CD4-positive, alpha-beta T cell (primary cell): ENCODE measurements at places on chromosomes 1 and 21.

DNA sequence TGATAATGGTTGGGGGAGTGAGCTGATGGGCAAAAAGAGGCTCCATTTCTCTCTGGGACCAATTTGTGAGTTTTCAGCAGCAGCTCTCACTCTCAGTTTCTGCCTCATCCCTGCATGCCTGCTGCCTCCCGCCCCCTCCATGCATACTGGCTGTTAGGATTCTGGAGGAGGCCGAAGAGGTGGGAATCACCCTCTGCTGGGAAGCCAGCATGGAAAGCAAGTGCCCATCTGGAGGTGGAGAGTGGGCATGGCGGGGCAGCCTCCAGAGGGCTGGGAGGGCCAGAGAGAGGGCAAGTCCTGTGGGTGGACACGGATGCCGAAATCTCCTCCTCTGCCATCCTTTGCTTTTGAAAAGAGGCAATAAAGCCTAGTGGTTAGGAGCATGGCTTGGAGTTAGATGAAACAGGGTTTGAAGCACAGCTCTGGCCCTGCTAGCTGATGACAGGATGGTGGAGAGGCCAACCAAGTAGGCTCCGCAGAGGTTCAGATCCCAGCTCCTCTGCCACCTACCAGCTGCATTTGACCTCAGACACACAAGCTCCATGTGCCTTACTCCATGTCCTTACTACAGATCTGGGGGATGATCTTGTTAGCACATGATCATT, 113.4 kb downstream of the GRIK3 start:
- DNase-seq, result no peak

DNA sequence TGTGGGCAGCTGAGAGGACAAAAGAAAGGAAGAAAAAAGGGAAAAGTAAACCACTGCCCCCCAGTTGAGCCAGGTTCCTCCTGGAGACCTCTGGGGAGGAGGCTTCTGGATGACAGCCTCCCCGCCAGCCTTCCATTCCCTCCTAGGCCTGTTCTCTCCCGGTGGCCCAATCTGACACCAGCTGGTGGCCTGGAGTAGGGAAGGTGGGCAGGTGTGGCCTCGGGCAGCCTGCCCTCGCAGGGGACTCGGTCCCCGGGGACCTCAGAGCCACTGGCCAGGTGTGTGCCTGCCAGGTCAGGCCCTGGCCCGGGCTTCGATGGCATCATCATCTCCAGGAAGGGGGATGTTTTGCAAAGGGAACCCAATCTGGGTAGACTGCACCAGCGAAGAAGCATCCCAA, 159.0 kb downstream of the CASZ1 start:
- DNase-seq, result no peak

DNA sequence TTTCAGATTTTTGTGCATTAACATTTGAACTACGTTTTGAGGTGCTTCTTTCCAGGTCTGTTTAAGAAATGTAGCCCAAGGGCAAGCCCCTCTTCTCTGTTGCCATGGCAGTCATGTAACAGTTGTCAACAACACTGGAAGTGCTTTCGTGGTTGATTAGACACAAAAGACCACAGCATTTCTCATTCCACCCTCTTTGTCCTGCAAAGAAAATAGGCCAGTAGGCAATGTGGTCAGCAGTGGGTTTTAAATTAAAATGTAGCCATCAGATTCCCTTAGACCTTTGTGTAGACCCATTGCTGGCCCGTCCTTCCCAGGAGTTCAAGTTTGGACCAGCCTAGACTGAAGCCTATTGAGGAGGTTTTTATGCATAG, 35.4 kb downstream of the VANGL1 start:
- no peak for DNase-seq

GRCh38 chr1:33342041-33342723, 21.3 kb upstream of the A3GALT2 start:
- no peak for DNase-seq

DNA sequence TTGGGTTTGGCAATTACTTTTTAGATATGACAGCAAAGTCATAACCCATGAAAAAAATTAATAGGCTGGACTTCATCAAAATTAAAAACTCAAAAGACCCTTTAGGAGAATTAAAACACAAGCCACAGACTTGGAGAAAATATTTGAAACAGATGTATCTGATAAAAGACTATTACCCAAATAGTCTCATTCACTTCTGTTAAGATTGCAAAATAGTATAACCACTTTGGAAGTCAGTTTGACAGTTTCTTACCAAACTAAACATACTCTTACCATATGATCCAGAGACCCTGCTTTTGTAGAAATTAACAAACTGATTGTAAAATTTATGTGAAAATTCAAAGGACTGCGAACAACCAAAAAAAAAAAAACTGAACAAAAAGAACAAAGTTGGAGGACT, 32.5 kb upstream of the SLC44A3 start:
- DNase-seq, result no peak

DNA sequence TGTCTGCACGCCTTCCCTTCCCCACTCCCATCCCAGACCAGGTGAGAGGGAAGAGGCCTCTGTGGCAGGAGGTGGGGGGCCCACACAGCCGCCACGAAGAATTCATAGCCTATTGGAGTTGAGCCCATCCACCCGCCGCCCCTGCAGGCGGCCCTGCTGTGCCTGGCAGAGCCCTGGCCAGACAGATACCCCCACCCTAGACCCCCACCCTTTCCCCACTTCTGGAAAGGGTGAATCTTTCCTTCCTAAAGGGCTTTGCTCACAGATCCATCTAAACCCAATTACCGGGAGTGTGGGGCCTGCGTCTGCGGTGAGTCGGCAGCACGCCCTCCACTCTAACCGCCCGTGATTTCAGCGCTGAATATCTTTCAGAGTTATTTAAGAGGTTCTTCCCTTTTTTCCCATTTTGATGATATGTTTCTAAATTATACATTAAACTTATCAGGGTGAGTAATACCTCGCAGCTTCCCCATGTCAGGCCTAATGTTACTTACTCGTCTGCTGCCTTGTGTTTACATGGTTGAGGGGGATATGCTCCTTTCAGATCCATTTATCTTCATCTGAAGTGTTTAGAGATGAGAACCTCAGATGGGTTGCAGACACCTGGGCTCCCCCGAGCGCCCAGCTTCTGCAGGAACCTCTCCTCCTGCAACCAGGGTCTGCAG, 183.9 kb upstream of the VAMP3 start:
- no peak for DNase-seq

- DNase-seq, result peak; percentile 8
Observed at GRCh38 chr1:66446261-66447001, 87.5 kb upstream of the SGIP1 start.

- DNase-seq, result no peak
Observed at GRCh38 chr1:242623119-242623518, 98.6 kb upstream of the PLD5 start.

- DNase-seq, result no peak
Observed at GRCh38 chr1:22228505-22228911, 85.6 kb upstream of the WNT4 start.

DNA sequence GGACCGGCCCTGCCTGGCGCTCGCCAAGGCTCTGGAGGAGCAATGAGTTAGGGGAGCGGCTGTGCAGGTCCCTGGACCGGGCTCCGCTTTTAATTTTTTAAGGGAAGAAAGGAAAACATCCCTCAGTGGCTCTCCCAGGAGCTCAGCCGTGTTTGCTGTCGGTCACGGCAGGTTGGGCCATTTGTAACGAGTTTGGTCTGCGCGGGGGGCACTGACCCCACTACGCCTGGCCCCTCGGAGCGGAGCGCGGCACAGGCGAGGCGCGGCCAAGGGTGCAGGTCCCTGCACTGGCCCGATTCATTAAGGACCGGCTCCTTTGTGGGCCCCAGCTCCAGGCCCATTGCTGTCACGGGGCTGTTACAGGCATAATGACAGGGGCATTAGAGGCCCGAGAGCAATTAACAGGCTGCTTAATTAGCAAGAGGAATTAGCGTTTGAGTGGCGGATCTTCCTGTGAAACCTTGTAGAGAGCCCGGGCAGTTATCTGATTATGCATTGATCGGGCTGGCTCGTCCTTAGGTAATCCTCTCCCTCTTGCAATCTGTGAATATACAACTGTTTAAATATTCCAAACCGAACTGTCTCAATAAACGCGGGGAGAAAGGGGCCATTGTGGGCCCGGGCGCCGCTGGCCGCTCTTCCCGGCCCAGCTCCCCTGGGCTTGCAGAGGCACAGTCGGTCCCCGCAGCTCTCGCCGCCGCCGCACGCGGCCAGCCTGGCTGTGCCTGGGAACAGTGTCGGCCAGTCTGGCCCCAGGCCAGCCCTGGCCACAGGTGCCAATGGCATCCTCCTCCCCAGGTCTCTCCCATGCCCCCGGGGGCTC, 56.8 kb downstream of the PRDM16 start:
- DNase-seq, result no peak

- peak; percentile 24 for DNase-seq
Observed at GRCh38 chr1:26786437-26787380, 1.0 kb upstream of the PIGV start.

- DNase-seq, result no peak
Observed at GRCh38 chr1:175520186-175520585, 223.2 kb downstream of the TNR start.

DNA sequence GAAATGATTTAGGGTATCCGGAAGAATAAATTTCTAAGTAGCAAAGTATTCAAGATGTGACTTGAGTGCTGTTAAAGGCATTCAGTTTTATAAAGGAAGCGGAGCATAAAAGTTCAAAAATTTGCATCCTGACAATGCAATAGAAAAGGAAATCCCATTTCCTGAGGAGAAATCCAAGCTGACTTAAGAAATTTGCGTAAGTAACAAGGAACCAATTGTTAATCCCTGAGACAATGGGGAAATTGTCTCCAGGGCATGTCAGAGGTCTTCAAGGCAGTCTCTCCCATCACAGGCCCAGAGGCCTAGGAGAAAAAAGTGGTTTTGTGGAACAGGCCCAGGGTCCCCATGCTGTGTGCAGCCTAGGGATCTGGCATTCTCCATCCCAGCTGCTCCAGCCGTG, 416.0 kb downstream of the PRDM2 start:
- no peak for DNase-seq

GRCh38 chr1:201754353-201754752, 74.6 kb upstream of the IPO9 start:
- DNase-seq, result no peak

DNA sequence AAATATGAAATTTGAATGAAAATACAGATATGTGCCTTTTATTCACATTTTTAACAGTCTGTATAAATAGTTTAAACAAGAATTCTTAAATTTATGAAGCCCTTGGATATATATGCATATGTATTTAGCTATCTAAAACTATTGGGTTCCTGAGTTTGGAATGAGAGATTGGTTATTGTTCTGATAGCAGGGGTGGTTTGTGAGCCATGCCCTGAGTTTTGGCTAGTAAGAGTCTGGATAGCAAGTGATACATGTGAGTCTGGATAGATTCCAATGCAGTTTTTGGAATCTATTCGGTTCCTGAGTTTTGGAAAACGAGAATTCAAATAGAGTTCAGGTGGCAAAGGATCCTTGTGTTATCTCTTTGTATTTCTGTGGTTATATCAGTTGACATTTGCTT, 2.8 kb downstream of the MAN1A2 start:
- no peak for DNase-seq

- DNase-seq, result no peak
Observed at GRCh38 chr1:218330043-218330623, 15.0 kb upstream of the TGFB2 start.

DNA sequence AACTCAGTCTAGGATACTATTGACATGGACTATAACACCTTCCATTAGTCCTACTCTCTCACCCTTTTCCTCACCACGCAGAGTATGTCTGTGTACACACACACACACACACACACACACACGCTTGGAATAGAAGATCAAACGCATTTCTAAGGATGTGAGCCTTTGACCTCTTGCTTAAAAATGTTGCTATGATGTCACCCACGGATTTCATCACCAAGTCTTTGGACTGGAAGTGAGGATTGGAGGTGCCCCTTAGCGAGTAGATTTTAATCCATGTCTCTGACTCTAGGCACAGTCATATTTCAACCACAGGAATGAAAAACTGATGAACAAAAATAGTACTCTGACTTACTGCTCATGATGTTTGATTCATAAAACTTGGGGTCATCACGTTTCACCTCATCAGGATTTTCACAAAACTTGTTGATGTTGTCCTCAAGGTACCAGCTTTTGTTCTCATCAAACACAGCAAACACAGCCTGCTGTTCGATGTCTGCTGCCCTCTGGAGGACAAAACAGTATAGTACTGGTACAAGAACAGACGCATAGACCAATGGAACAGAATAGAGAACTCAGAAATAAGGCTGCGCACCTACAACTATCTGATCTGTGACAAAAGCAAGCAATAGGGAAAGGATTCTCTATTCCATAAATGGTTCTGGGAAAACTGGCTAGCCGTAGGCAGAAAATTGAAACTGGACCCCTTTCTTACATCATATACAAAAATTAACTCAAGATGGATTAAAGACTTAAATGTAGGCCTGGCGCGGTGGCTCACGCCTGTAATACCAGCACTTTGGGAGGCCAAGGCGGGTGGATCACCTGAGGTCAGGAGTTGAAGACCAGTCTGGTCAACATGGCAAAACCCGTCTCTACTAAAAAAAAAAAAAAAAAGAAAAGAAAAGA, 39.9 kb downstream of the F5 start:
- DNase-seq, result peak; percentile 79

GRCh38 chr1:115877511-115877910, 36.6 kb upstream of the NHLH2 start:
- DNase-seq, result no peak

- no peak for DNase-seq
Observed at GRCh38 chr1:31651089-31651420, 6.4 kb upstream of the PEF1 start.

- DNase-seq, result no peak
Observed at GRCh38 chr1:228312136-228312764, 94.4 kb downstream of the TRIM11 start.

DNA sequence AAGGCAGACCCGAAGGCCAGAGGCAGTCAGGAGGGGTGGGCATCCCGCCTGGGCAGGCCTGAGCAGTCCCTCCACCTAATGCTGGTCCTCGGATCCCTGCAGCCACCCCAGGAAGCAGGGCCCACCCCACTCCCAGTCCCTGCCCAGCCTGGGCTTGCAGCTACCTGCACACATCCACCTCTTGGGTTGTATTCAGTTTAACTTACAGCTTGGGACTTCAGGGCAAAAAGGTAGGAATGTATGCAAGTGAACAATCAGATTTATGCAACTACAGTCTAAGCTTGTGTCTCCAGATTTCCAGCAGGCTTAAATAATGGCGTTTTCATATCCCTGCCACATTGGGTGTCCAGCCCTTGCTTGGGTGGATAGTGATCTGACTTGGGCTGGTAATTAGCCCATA, 17.4 kb downstream of the LDLRAP1 start:
- no peak for DNase-seq

DNA sequence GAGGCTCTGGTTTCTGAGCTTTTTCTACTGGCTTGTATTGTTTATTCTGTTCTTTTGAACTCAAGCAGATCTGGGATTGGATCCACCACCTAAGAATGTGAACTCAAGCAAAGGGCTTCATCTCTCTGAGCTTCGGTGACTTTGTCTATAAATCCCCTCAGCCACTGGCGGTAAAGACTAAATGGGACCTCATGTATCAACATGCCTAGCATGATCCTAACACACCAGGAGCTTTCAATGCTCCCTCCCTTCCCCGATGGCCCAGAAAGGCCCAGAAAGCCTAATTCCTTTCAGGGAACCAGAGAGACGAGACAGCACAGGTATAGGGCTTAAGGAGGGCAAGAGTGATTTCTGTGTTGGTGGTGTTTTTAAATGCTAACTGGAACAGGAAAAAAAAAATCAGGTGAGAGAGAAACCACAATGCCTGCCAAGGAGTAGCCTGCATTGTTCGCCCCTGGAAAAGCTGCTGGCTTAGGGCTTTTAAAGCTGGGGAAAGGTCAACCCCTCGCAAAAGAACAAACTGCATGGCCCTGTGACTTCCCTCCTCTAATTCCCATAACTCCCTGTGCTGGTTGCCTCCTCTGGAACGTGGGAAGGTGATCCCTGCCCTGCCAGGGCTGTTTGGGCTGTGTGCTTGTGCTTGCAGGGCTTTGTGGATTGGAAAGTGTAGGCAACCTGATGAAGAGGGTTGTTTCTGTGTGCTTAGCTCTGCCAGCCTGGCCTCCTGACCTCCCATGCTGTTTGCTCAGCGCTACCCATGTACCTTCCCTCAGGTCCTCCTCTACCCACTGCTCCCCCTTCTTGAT, 147.0 kb downstream of the PLPP3 start:
- no peak for DNase-seq
